Activated CD4-positive, CD25-positive, alpha-beta regulatory T cell (primary cell): ENCODE measurements at places on chromosomes 1 and 21.
A peak's percentile ranks its signal among the peaks of the same experiment; 100 is the strongest.

- DNase-seq, result no peak
Measured at GRCh38 chr1:195618287-195618686, 990.0 kb downstream of the KCNT2 start.

DNA sequence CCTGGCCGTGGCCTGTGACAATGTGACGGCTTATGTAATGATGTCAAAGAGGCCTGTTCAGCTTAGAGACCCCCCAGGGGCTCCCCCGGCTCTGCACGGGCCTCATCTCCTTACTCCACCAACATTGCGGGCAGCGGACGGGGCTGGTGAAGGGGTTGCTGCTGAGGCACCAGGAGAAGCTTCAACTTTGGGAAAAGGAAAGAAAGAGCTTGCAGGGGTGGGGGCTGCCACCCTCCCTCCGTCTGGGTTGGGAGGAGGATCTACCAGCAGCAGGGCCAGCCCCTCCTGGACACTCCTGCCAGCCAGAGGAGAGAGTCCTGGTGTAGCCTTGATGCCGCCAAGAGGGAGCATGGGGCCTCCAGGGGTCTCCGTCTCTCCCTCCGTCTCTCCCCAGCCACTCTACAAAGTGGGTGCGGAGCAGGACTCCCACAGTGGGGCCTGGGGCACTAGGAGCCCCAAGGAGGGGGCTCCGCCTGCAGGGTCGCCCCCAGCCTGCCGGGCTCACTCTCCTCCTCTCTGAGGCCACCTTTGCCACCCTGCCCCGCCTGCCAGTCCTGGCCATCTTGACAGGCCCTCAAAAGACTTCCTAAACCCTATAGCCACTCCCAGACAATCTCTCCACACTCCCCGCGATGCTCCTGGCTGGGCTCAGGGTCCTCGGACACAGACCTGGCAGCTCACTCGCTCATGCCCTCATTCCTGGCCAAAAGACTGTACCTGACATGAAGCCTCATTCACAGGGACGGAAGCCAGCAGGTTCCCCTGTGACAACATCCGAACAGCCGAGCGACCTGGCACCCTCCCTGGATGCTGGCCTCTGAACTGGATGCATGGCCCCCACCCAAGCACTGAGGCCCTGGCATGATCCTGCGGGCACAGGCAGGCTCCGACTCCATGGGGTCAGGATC lies 130.4 kb upstream of the ARHGEF16 start:
- no peak for DNase-seq

DNA sequence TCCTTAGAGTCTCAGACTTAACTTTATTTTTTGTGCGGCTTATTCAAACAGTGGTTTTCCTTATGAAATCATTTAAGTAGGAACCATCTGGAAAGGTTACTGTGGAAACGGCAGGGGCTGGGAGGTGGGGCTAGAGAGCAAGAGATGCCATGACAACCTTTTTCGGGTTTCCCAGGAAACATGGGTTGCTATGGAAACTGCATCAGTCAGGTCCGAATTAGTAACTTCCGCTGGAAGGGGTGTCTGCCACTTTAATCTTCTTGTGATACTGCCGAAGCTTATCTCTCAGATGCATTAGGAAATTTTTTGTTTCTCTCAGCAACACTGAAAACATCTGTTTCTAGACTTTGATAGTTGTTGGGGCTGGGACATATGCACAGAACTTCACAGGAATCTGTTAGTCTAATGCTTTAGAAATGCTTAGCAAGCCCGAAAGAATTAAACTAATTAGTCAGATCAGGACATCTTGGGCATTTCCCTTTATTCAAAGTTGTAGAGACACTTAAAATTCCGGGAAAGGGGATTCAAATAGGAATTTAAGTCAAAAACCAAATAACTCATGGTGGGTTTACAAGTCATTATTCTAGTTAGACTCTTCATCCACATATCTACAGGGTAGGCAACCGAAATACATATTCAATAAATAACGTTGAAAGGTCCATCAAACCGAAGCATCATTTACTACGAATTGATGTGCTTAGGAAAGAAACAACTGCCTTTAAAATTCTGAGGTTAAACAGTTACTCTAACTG lies 2.6 kb downstream of the KCNA3 start:
- peak; percentile 19 for DNase-seq

- DNase-seq, result no peak
Measured at GRCh38 chr1:115655306-115655663, 13.5 kb downstream of the VANGL1 start.

GRCh38 chr21:40049031-40049930 lies 182.0 kb downstream of the PCP4 start:
- DNase-seq, result no peak

DNA sequence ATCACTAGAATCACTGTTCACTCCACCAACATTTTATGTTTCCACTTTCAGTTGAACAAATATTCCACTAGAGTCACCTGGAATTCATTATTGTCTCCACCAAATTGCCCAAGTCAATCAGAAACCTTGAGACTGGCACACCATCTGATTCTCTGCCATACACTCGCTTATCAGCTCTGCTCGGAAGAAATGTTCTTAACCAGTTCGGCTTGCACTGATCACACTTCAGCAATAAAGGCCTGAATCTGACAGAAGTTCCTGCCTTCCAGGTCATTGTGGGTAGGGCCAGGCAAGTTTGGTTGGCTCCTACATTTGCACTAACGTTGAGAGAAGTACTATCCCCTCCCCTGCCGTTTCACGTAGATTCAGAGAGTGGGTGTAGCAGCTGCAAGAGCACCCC lies 10.0 kb downstream of the TPM3 start:
- DNase-seq, result no peak
